Stimulated activated CD4-positive, alpha-beta T cell treated with anti-CD3 and anti-CD28 coated beads, Interleukin-12 subunit alpha, Interleukin-12 subunit beta, amount 100 ng/mL, for 48 hours (primary cell): ENCODE measurements at places on chromosomes 12 and 14.

DNA sequence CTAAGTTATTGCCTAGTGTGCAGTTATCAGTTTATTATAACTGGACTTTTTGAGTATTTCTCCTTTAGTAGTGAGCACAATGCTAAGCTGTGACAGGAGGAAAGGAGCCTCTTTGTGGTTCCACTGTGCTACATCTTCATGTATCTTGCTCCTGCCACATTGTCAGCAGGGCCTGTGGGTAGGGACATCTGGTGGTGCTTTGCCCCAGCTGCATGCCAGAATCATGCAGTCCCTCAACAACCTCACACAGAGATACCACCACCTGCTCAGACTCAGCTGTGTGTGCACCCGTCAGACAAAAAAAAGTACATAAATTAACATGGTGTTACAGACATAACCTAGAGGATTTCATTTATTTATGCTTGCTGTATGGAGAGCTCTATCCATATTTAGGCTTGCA is 51.1 kb downstream of the MIS18BP1 start:
- DNase-seq, result no peak

DNA sequence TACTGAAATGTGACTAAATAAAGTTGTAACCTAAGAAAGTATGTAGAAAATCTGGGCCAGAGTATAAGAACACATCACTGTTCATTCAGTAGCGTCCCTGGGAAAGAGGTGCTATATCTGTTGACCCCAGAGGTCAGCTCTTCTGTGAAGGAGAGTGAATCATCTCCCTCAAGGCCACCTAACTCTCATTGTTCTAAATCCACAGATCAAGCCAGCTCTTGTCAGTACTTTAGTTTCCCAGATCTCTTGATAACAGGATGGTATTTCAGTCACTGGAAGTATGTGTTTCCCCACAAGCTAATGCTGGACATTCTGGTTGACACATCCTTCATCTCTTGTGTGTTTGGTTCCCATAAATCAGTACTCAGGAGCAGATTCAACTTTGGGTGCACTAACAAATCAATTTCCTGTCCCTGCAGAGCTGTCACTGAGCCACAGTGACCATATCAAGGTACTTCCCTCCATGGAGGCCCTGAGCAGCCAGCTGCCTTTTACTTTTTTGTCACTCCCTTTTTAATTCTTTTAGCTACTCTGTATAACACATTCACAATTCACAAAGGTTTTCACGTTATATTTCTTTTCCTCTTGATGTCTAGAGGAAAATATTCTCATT is 7.8 kb downstream of the KRT1 start:
- DNase-seq, result no peak

DNA sequence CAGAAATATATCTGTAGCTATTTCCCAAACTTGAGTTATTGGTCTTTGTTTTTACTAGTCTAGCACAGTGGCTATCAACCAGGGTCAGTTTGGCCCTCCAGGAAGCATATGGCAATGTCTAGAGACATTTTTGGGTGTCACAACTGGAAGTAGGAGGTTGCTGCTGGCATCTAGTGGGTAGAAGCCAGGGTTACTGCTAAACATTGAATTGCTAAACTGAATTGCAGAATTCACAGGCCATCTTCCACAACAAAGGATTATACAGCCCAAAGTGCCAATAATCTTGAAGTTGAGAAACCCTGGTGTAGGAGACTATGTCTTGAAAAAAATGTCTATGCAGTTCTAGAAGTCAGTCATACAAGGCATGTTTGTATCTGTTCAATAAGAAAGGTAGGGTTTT is 27.7 kb downstream of the ARHGAP5 start:
- no peak for DNase-seq

GRCh38 chr12:110821917-110822316 is 24.9 kb upstream of the CCDC63 start:
- no peak for DNase-seq

- DNase-seq, result no peak
These were observed 22.5 kb downstream of the PKP2 start for GRCh38 chr12:32874078-32874477.

DNA sequence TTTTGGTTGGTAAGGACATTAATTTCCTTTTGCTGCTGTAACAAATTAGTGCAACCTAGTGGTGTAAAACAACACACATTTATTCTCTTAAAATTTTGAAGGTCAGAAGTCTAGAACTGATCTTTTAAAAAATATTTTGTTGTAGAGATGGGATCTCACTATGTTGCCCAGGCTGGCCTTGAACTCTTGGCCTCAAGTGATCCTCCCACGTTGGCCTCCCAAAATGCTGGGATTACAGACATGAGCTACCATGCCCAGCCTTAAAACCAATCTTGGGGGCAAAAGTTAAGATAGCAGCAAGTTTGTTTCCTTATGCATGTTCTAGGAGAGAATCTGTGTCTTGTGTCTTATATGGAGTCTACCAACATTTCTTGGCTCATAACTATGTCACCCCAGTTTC is 55.8 kb downstream of the MIA2 start:
- no peak for DNase-seq

DNA sequence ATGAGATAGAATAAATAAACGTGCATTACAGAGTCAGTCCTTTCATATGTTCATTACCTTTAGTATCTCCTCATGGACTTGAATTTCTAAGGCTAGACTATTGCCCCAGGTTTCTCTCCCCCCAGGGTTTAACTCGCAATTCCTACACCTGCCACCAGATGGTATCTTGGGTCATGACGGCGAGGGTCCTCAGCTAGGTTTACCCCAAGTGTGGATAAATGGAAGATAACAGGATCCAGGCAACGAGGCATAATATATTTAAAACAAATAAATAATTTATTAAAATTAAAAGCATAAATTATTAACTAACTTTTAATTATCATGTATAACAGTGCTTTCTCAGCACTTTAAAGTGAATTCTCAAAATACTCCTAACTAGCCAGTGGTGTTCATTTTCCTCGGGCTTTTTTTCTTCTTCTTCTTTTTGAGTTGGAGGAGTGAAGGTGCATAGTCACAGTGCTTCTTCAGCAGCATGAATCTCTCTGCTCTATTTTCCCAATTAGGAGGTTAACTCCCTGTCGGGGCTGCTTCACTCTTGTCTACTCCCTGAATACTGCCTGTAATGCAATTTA is 243.5 kb upstream of the CAND1 start:
- peak; percentile 19 for DNase-seq

DNA sequence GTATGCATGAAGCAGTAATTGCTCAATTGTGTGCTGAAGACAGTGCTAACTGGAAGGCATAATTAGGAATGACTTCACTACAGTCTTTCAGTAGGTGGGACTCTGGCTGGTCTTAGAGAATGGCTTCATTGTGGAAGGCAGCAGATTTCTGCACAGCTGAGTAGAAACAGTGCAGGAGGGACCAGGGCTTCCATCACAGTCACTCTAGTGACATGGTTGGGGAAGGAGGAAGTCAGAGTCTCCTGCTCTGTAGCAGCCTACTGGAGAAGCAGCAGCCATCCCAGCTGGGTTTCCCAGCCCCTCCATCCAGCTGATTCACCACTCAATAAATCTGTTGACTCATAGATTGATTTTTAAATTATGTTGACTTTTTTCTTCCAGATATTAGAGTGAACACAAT is 80.6 kb upstream of the DBX2 start:
- DNase-seq, result no peak

GRCh38 chr14:53537422-53538315 is 384.5 kb upstream of the DDHD1 start:
- no peak for DNase-seq

DNA sequence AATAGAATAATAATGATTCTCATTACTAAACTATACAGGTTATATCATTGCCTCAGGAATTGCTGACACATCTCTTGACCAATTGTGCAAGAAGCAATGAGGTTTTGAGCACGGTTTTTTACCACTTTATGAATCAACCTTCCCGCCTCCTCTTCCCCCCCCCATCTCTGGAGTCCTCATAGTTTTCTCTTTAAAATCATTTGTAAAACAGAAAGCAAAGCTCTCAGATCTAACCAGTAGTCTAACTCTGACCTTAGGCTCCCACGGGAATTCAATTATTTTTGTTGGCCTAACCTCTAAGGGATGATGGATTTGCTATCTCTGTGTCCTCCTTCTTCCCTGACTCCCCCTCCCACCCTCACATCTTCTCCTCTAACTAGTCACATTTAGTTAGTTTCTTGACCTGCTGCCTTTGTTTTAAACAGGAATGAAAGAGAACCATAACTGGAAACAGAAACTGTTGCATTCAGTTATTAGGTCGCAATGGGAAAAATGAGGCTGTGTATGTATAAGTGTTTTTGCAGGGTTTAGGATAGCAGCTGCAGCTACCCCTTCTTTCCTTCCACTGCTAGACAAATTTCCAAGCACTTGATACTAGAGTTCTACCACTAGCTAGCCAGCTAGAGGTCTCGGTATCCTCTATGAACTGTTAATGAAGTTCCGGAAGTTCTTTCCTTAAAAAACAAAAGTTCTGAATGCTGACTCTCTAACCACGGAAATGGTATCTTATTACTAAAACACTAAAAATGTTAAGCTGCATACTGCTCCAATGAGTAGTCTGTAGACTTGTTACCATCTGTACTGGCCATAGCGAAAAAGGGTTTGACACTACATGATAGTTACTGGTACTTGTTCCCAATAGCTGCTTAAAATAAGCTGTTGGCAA is 65.4 kb downstream of the TAOK3 start:
- DNase-seq, result peak; percentile 39

DNA sequence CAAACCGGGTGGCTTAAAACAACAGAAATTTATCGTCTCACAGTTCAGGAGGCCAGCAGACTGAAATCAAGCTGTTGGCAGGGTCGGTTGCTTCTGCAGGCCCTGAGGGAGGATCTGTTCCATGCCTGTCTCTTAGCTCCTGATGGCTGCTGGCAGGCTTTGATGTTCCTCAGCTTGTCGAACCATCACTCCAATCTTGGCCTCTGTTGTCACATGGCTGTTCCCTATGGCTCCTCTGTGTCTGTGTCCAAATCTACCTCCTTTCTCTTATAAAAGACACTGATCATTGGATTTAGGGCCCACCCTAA is 14.0 kb downstream of the NFATC4 start:
- no peak for DNase-seq

DNA sequence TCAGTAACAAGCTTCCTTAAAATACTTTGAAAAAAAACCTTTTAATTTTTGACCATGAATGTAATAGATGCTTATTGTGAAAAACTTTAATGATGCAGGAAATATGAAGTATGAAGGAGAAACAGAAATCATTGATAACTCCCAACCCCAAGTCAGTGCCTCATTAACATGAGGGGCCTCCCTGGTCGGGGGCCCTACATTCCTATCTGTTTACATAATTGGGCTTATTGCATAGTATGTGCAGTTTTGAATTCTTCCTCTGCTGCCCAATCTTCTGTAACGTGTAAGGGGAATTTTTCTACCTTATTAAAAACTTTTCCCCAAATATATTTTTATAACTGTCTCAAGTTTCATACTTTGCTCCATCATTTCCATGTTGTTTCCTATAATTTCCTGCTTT is 63.0 kb downstream of the SLC25A47 start:
- no peak for DNase-seq

DNA sequence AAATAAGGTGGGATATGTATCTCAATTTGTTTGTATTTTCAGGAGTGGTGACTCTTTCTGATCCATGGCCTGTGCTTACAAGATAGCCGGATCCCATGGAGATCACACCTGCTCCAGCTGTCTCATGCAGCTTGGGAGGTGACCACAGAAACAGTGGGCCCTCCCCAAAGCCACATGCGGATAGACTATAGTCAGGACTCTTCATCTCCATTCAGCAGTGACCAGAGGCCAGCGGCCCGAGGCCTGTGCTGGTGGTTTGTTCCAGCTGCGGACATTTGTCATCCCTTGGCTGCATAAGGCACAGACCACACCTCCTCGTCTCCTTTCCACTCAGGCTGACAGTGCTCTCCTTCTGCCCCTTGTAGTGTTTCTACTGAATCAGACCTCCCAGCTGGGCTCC is 14.7 kb upstream of the WNT5B start:
- DNase-seq, result no peak

- DNase-seq, result no peak
These were observed 56.7 kb downstream of the MSRB3 start for GRCh38 chr12:65335021-65335714.

GRCh38 chr12:51005671-51006070 is 20.5 kb downstream of the SLC11A2 start:
- no peak for DNase-seq

GRCh38 chr12:14058717-14059116 is 77.3 kb upstream of the GRIN2B start:
- DNase-seq, result no peak
